ENCODE measurements at places on chromosomes 2 and 18. TPM values are rescaled to one million over a fixed set of nuclear protein-coding genes. Genes with fewer than 3 reads are reported as not detected.

AGXT gene
- not detected for polyA plus RNA-seq

GRCh38 chr2:152246686-152247336 is 71.2 kb upstream of the STAM2 start:
- no peak for DNase-seq

LHCGR gene
- polyA plus RNA-seq = 0.12 TPM

DNA sequence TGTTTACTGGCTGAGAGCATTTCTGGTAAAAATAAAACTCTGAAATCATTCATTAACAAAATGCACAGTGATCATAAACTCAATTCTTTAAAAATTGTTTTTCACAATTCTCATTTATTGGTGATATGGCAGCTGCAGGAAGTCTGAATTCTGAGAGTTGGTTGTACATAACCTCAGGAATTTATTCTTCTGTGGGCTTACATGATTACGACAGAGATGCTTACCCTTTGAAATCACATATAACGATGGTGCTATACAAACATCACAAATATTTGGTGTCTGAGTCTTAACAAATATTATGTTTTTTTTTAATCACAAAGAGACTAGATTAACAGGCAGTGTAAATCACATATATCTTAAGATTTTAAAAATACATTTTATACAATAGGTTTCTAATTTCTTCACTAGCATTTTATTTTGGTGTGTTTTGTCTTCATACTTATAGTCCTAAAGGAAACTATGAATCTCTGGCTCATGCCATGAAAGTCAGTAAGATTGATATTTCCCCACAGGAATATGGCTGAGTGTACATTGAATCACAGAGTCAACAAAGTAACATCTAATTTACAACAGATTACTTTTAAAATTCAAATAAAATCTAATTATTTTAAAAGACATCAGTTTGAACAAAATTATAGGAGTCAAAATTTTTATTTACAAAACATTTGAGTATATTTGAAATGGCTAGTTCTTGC is 318.8 kb upstream of the THUMPD2 start:
- no peak for DNase-seq

DNA sequence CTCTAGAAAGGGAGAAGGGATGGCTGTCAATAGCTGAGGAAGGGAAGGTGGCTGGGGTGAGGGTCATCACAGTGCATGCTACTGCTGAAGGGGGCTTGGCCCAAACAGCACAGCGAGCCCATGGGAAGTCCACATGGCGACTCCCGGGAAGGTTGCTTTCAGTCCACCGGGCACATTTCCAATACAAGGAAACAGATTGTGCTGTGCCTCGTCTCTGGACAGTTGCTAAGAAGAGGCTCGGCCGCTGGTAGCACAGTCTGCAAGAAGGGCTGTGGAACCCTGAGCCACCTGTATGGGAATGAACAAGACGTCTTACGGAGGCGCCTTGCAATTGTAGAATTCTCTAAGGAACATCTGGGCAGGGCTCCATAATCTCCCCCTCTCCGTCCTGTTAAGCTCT is 123.1 kb downstream of the CELF4 start:
- no peak for DNase-seq

DNA sequence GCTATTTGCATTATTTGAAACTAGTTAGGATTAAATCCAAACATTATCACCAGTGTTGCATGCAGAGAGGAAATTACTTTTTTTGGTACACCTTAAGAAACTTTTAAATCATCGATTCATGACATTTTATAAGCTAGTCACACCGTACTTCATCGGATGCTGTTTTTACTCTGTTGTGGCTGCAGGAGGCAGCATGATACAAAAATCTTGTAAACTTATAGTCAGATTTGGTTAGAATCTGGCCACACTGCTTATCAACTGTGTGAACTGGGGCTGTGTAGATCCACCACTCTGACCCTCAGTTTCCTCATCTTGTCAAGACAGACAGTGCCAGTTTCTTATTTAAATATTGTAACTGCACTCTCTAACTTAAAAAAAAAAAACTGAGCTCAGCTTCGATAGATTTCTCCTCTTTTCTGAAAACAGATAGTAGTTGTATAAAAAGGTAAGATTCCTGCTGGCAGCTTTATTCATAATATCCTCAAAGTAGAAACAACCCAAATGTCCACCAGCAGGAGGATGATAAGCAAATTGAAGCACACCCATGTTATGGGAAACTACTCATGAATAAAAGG is 77.8 kb downstream of the RAPGEF4 start:
- DNase-seq = peak; percentile 25

TMEM163 gene
- polyA plus RNA-seq = 2.2 TPM

DNA sequence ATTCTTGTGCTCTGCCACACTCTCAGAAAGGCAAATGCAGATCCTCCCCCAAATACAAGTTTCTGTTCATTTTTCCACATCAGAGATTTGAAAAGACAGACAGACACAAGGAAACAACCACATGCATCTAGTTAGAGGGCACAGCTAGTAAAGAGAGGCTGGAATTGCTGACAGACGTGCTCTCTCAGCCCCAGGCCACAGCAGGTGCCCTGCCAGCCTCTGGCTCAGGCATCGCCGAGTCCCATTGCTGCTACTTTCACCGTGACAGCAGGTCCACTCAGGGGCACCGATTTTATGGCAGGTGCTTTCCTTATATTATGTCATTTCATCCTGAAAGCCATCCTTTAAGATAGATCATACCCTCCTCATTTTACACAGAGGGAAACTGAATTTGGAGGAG is 507.5 kb downstream of the EIPR1 start:
- no peak for DNase-seq

CGREF1 gene
- polyA plus RNA-seq = 5.6 TPM

- no peak for DNase-seq
These were observed 36.4 kb upstream of the SLC1A4 start for GRCh38 chr2:64952511-64953482.

CNGA3 gene
- 0.87 TPM for polyA plus RNA-seq

FTCDNL1 gene
- 1.6 TPM for polyA plus RNA-seq

GRCh38 chr2:26757873-26758789 is 6.0 kb upstream of the SLC35F6 start:
- DNase-seq = no peak

C2orf78 gene
- polyA plus RNA-seq = not detected

EFR3B gene
- 5.0 TPM for polyA plus RNA-seq

POMC gene
- 3.4 TPM for polyA plus RNA-seq

GRCh38 chr2:106537047-106537446 is 49.9 kb downstream of the CD8B2 start:
- DNase-seq = peak; percentile 84

NOL4 gene
- polyA plus RNA-seq = 0.10 TPM

DNA sequence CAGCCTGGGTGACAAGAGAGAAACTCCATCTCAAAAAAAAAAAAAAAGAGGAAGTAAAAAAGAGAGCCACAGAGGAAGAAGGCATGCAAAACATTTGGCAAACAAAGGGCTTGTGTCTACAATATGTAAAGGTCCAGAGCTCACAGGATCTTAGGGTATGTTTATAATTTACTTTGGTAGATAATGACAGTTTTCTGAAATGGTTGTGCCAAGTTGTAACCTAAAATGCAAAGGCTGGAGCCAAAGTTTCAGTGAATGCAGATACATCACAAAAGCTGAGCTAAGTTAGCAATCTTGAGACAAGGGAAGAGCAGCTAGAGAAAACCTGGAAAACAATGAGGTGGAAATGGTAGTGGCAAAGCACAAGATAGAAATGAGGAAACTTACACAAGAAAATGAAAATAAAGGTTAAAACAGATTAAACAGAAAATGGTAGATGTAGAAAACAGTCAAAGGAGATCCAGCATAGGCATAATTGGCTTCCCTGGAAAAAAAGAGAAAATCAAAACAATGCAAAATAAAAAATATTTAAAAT is 77.5 kb upstream of the HK2 start:
- DNase-seq = no peak

DNA sequence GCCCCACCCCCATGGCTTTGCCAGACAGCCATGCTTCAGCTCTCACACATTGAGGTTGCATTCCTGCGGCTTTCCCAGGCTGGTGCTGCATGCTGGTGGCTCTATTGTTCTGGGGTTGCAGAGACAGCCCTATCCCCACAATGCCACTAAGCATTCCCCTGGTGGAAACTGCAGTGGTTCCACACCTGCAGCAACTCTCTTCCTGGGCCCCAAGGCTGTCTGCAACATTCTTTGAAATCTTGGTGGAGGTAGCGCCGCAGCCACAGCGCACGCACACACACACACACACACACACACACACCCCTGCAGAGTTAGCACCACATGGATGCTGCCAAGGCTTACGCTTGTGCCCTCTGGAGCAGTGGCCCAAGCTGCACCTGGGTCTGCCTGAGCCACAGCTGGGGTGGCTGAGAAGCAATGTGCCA is 21.4 kb downstream of the SFXN5 start:
- no peak for DNase-seq

- DNase-seq = no peak
These were observed 178.1 kb downstream of the RAB3GAP1 start for GRCh38 chr2:135230150-135230549.

DNA sequence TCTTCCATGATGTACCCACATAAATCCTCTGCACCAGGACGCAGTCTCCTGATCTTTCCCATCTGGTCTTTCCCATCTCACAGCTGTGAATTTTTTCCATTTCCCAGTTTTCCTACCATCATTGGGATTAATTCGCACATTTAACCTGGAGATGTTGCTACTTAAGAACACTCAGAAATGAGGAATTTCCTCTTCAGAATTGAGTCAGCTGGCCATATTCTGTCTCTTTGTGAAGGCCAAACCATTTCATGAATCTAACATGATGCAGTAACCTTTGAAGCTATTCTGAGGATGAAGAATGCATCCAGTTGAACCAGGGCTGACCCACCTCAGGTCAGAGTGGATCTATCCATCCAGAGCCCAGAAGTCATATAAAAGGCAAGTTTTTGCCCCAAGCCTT is 326.8 kb downstream of the SETBP1 start:
- DNase-seq = no peak

GRCh38 chr2:205683502-205684367 is 1.4 kb downstream of the NRP2 start:
- peak; percentile 91 for DNase-seq

DNA sequence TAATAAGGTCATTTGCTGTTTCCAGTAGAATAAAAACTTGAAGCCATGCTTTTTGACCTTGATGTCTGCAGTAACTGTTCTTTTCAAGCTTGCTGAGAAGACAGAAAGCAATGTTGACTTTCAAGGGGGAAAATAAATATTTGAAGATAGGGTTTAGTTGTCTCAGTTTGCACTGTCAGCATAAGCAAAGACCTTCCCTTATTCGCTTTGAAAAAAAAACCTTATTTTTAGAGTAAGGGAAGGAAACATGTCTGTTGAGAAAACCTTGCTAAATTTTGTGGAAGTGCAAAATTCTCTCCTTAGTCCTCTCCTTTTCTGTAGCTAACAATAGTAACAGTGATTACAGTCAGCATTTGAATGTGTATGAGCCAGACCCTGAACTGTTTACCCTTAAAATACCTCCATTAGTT is 43.1 kb downstream of the MAP4K4 start:
- peak; percentile 58 for DNase-seq

DNA sequence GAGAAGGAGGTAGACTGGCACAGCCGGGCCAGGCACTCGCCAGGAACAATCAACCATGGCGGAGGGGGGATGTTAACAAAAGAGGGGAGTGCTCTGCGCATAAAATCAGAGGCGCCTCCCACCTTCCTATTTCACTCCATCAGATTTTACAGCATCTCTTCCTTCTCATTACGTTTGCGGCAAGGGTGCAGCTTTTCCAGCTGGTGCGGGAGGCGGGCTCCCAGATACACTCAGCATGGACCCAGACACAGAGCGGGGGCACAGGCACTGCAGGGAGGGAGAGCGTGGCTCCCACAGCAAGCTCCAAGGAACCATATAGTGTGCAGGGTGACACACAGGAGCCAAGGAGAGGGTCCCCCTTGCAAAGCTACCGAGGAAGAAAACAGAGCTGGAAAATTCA is 176.3 kb downstream of the EIPR1 start:
- no peak for DNase-seq

FAM110C gene
- polyA plus RNA-seq = 2.0 TPM

- DNase-seq = peak; percentile 54
These were observed 178.2 kb downstream of the ANAPC1 start for GRCh38 chr2:111705711-111706336.

DNA sequence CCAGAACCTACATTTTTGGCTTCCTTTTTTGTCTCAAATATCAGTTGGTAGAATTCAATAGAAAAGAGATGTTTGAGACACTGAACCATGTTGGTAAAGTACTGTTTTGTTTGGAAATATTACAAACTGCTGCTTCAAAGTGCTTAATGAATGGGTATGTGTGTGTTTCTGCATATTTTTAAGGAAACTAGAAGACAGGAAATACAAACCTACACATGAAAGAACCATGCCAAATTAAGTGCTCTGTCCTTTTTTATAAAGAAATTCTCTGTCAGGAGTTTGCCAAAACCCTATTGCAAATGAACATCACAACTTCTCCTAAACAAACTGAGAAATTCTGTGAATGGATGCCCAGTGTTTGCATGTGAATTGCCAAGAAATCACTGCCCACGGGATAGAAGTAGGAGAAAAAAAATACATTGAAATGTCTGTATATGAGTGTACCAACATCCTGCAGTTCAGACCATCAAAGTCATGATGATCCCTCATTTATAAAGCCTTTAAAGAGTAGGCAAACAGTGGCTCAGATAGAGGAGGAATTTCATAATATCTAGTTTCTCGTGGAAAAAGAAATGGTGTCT is 69.6 kb upstream of the RND3 start:
- no peak for DNase-seq

DNA sequence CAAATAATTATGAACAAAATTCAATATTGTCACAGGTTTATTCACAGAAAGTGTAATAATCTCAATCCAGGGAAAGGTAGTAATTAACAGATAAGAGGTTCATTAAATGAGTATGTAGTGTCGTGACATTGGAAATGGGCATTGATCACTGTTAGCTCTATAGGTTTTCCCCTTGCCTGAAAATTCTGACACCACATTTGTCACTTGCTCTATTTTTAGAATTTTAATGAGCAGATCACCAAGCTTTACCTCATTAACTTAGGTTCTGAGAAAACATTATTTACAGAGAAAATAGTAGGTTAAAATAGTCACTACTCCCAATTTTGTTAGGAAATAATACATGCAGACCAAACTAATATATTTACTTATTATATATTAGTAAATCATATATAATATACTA is 344.0 kb downstream of the DSC3 start:
- no peak for DNase-seq

- DNase-seq = no peak
These were observed 420.0 kb upstream of the SALL3 start for GRCh38 chr18:78559584-78559983.

DNA sequence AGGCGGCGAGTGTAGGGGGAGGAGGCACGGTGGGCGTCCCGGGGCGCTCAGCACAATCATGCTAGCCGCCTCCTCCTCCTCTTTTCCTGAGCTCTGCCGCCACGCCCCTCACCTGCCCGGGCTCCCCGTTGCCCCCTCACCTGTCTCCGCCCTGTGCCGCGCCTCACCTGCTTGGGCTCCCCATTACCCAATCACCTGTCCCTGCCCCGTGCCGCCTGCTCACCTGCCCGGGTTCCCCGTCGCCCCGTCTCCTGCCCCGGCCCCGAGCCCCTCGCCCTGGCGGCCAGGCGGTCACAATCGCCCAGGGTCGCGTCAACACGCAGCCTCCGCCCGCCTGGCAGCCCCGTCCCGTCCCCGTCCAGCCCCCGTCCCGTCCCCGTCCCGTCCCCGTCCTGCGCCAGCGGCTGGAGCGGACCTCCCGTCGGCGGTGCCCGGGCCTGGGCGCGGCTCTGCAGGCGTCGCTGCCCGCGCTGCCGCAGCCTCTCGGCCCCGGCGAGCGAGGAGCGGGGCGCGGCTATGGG is at the start of gene DCDC2C:
Gene DCDC2C, plus strand, starts transcription at position 340 of the 521 bp plus-strand sequence. Its CDS starts 177 bp downstream, at position 517.
- no peak for DNase-seq

CYP26B1 gene
- polyA plus RNA-seq = 16.1 TPM

MOB4 gene
- 36.6 TPM for polyA plus RNA-seq

All from muscle of leg (tissue), 16 donors.